Activated CD4-positive, CD25-positive, alpha-beta regulatory T cell (primary cell): ENCODE measurements at places on chromosomes 1 and 21.

DNA sequence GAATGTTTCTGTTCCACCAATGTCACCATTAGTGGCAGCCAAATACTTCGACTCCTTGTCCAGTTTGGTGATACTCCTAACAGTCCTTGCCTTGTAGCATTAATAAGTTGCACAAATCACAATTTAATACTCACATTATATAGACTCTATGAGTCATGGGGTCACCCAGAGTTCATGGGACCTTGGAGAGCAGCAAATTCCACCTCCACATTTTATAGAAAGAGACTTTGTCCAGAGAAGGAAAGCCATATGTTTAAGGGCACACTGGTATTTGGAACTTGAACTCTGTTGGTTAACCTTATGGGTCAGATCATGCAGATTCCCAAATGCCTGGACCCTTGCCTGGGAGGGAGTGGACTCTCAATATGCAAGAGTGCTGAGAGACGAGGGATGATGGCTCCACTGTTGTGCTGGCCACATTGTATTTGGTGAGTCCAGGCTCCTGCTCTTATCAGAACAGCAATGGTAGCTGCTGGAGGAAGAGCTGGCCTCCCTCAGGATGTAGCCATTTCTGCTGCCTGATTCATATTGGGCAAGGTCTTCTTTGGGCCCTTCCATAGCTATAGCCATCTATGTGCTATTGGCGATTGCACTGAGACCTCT, 30.6 kb downstream of the DNAJC6 start:
- DNase-seq: no peak

DNA sequence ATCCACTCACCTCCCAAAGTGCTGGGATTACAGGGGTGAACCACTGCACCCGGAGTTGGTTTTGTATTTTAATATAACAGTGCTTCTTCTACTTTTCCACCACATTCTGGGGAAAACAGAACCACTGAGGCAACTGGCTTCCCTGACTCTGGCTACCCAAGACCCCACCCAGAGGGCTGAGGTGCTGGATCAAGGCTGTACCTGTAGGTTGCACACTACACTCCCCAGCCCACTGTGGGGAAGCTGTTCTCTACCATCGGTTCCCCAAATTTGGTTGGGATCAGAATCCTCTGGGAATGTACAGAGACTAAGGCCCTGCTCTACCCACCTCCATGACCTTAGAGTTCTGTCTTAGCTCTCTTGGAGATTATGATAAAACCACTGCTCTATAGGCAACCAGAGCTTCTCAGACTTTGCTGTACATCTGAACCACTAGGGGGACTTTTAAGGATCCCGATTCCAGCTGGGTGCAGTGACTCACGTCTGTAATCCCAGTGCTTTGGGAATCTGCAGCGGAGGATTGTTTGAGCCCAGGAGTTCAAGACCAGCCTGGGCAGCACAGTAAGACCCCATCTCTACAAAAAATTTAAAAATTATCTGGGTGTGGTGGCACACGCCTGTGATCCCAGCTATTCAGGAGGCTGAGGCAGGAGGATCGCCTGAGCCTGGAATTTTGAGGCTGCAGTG, 51.6 kb downstream of the GNG4 start:
- DNase-seq: no peak

DNA sequence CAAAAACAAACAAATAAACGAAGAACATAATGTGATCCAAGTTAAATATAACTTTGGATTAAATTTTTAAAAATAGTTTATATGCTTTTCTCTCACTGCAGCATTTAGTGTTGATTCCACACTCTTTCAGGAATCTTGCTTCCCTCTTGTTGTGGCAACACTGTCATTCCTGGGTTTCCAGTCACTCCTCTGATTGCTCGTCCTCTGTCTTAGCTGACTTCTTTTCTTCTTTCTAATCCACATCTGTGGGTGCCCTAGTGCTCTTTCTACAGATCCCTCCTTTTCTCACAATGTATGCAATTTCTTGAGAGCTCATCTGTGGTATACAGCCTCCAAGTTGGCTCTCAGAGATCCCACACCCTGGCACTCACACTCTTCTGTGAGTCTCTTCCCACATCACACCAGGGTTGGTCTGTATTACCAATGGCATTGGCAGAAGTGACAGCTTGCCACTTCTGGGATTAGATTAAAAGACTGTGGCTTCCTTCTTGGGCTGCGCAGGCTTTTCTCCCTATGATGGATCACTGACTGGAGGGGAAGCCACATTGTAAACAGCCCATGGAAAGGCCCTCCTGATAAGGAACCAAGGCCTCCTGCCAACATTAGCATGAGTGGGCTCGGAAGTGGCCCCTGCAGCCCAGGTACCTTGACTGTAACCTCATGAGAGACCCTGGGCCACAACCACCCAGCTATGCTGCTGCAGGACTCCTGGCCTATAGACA, 11.5 kb upstream of the MYOC start:
- no peak for DNase-seq

- DNase-seq: no peak
These were observed 13.7 kb downstream of the PARS2 start for GRCh38 chr1:54750596-54750995.

- no peak for DNase-seq
These were observed 99.6 kb downstream of the RUNX1 start for GRCh38 chr21:34949499-34949898.

DNA sequence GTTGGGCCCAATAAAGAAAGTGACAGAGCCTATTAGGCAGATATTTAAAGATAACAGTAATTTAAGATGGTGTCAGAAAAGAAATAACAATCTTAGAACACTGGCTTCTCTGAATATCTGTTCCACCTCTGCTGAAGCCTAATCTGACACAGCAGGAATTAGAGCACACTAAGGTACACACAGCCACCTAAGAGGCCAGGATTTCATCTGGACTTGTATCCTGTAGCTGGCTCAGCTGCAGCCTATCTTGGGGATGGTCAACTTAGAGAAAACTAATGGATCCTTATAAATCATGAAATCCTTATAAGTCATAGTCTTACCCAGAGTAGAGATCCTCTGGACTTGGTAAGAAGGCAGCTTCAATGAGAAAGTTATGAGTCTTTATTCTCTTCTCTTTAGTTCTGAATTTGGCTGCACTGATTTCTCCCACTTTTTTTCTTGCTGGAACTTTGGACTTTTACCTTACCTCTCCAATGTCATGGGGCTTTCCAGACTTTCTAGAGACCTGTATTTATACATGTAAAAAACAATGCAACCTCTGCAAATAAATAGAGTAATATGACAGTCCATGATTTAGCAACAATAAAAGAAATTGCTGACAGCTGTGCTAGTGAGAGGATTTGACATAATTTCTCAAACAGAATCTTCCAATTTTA, at the start of gene GBP7:
GBP7 (minus strand) TSS at position 403 of the 656 bp plus-strand sequence. CDS start 4,068 bp downstream, outside the sequence.
- no peak for DNase-seq

- no peak for DNase-seq
These were observed 9.1 kb downstream of the LAMC1 start for GRCh38 chr1:183032122-183032921.

GRCh38 chr21:36171741-36172331, 15.2 kb downstream of the DOP1B start:
- DNase-seq: no peak

DNA sequence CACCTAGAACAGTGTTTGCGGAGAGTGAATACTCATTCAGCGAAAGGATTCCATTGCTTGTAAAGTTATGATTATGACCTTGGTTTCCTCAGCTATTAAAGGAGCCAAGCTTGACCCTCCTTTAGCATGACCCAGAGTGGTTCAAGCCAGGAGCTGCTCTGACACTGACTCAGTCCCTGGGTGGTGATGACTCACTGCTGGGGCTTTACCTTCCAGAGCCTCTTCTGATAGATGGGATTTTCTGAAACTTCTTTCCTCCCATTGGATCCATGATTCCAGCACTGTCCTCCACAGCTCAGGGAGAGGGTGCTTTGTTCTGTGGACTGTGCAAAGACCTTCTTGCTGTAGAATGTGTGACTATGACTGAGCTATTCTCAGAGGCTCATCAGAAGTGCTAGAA, 77.4 kb downstream of the S1PR1 start:
- DNase-seq: peak; percentile 4

- no peak for DNase-seq
These were observed 14.4 kb downstream of the HS2ST1 start for GRCh38 chr1:86928819-86929218.

DNA sequence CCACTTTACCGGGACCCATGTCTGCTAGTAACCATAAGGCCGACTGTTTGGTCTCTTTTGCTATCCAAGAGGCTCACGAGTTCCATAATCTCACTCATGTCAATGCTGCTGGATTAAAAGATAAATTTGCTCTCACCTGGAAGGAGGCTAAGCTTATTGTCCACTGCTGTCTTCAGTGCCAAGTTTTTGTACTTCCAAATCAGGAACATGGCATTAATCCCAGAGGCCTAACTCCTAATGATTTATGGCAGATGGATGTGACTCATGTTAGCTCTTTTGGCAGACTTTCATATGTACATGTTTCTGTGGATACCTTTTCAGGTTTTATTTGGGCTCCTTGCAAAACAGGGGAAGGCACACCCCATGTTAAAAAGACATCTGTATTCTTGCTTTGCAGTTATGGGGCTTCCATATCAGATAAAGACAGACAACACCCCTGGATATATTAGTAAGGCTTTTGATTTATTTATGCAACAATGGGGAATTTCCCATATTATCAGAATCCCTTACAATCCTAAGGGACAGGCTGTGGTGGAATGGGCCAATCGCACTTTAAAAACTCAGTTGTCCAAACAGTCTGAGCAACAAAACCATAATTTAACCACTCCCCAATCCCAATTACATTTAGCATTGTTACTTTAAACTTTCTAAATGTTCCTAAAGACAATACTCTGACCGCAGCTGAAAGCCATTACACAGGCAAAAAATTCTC, 162.7 kb downstream of the IER5 start:
- DNase-seq: no peak

GRCh38 chr1:86914998-86915736, 732 bp downstream of the HS2ST1 start:
- no peak for DNase-seq

DNA sequence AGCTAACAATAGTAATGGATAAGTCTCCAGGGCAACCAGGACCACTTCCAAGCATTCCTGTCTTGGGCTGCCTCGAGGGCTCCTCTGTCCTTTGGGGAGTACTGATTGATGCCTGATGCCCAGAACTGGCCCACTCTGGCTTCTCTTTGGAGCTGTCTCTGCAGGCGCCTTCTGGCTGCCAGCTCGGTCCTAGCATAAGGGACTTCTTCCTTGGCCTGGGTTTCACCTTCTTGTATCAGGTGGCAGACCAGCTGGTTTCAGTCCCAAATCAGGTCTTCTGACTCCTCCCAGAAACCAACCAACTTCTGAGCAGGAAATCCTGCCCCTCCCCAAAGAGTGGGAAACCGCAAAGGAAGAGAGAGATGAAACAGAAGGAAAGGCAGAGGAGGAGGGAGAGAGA, 10.6 kb downstream of the G0S2 start:
- DNase-seq: no peak

DNA sequence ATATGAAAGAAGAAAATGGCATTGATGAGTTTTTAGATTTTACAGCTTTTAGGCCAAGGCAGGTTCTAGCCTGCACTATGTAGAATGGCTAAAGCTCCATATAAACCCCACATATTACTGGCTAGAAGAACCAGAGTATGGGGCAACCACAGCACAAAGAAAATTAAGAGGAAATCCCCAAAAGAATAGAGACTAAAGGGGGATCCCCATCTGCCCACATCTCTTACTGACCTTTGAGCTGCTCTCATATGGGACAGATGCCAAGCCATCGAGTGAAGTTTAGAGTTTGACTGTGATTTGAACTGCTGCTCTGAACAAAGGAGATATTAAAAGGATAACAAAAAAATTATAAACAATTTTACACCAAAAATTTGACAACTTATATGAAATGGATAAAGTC, 102.2 kb upstream of the HAO2 start:
- no peak for DNase-seq

GRCh38 chr1:100239961-100240360, 9.7 kb downstream of the DBT start:
- no peak for DNase-seq

DNA sequence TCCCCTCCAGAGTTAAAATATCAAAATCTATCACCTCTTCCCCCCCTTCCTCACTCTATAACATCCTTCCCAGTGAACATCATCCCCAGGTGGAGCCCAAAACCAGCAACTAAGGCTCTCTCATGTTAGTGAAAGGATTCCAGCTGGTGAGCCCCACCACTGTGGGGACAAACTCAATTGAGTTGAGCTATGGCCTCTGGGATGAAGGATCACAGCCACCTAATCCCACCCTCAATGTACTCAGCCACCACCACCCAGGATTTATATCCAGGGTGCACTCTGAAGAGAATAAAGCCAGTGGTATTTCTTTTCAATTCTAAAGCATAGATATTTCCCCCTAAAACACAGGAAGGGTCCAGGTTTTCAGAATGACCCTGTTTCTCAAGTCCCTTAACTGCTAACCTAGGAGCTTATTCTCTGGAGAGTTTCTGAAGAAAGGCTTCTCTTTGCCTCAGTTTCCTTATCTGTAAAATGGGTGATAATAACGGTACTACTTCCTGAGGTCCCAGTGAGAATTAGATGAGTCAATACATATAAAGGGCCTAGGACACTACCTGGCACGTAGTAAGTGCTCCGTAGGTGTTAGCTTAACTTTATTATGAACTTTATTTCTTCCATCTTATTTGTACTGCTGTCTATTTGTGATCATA, 15.6 kb upstream of the BOLA1 start:
- no peak for DNase-seq

DNA sequence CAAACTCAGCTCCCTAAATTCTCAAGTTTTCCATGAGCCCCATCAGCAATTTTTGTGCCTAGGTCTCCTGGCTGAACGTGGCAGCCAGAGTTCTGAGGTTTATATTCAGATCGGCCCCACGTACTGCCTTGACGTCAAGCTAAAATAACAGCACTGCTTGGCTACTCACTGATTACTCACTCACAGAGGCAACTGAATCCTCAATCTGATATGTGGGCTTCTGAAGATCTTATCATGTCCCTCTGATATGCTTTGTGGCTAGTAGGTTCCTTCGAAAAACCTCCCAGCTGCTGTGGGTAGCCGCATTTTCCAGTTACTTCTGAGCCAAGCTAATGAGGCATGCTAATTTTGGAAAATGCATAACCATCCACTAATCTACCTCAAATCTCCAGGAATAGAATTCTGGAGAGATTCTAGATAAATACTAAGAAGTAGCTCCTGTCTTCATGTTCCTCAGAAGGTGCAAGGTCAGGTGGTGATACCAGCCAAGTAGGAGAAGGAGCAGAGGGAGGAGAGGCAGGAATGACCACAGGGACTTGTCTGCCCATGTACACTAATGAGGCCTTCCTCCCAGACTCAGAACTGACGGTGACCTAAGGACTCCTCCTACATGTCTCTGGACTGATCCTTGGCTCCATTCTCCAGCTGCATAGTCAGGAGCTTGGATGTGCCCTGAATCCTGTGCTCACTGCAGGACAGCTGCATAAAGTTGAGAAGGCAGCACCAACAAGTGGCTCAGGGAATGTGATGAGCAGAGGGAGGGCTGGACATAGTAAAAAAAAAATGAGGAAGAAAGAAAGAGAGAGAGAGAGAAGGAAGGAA, 263.7 kb downstream of the TNR start:
- no peak for DNase-seq

GRCh38 chr1:212669600-212669999, 30.0 kb downstream of the BATF3 start:
- DNase-seq: no peak

- no peak for DNase-seq
These were observed 47.3 kb downstream of the LPGAT1 start for GRCh38 chr1:211783266-211783665.
